ENCODE measurements at places on chromosomes 1 and 21. TPM values are rescaled to one million over a fixed set of nuclear protein-coding genes. Genes with fewer than 3 reads are reported as not detected.

Gene TMIGD3
- not detected for total RNA-seq

DNA sequence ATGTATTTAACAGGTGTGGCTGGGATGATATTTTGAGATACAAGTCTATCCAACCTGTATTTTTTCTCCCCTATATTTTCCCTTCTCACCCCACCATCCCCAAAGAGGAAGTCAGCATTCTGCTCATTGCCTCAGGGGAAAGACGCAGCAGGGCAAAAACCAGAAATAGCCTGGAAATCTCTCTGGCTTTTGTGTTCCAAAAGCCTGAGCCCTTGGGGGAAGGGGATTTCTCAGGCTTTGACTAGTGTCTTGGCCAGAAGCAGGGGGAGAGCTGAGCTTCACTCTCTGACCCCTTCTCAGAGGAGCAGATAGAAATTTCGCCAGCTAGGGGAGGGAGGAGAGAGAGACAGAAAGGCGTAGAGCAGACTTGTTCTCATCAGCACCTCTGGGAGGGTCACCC, 244.7 kb downstream of the RRAGC start:
- H3K27ac ChIP-seq: no peak overlapping the region
- H3K27me3 ChIP-seq: no peaks in the 10 kb centered on the region
- DNase-seq: no peak
- no peaks in the 10 kb centered on the region for H3K4me1 ChIP-seq

Gene KCNJ10
- not detected for total RNA-seq

- H3K27me3 ChIP-seq: no peaks in the 10 kb centered on the region
- peaks cover 9% of the 10 kb centered on the region for H3K4me1 ChIP-seq
- H3K27ac ChIP-seq: peak overlapping the region; percentile 60
- DNase-seq: no peak
- H3K36me3 ChIP-seq: no peaks in the 10 kb centered on the region
These were observed 129.5 kb downstream of the TENT5C start for GRCh38 chr1:117735045-117735992.

GRCh38 chr1:18588093-18588492, 42.6 kb upstream of the PAX7 start:
- no peaks in the 10 kb centered on the region for H3K4me1 ChIP-seq
- no peak overlapping the region for H3K4me3 ChIP-seq
- peaks cover 17% of the 10 kb centered on the region for H3K27me3 ChIP-seq
- H3K36me3 ChIP-seq: no peaks in the 10 kb centered on the region
- H3K27ac ChIP-seq: no peak overlapping the region

DNA sequence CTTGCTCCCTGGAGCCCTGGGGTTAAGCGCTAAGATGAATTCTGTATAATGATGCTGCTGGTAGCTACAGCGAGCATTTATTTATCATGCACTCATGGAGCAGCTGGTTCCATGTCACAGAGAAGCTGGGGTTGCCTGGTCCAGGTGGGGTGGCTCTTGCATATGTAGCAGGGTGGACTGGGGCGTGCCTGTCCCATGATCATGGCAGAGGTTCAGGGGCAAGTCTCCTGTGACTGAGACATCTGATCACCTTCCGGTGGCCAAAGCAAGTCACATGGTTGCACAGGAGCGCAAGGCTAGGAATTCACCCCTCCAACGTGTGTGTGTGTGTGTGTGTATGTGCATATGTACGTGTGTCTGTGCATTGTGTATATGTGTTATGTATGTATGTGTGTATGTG, 15.6 kb upstream of the KCNAB2 start:
- no peaks in the 10 kb centered on the region for H3K4me1 ChIP-seq
- no peak overlapping the region for H3K4me3 ChIP-seq
- H3K27me3 ChIP-seq: 0 out of 2 replicates have a peak, but pooled peaks cover 2% of the 10 kb centered on the region
- no peak for DNase-seq
- no peak overlapping the region for H3K27ac ChIP-seq
- no peaks in the 10 kb centered on the region for H3K36me3 ChIP-seq

DNA sequence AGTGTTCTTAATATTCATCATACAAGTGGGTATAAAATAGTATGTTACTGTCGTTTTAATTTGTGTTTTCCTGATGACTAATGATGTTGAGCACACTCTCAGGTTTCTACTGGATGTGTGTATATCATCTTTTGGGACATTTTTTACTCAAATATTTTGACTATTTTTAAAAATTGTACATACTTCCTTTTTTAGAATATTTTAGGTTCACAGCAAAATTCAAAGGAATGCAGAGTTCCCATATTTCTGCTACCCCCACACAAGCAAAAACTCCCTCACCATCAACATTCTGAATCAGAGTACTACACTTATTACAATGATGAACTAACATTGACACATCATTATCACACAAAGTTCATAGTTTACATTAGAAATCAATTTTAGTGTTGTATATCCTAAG, 114.5 kb downstream of the DPYD start:
- H3K4me3 ChIP-seq: no peak overlapping the region
- H3K27ac ChIP-seq: no peak overlapping the region
- no peaks in the 10 kb centered on the region for H3K27me3 ChIP-seq
- no peaks in the 10 kb centered on the region for H3K36me3 ChIP-seq
- DNase-seq: no peak
- H3K4me1 ChIP-seq: no peaks in the 10 kb centered on the region

- H3K27ac ChIP-seq: no peak overlapping the region
- DNase-seq: no peak
- no peak overlapping the region for H3K4me3 ChIP-seq
These were observed 131.1 kb downstream of the NFIA start for GRCh38 chr1:61213245-61214011.

DNA sequence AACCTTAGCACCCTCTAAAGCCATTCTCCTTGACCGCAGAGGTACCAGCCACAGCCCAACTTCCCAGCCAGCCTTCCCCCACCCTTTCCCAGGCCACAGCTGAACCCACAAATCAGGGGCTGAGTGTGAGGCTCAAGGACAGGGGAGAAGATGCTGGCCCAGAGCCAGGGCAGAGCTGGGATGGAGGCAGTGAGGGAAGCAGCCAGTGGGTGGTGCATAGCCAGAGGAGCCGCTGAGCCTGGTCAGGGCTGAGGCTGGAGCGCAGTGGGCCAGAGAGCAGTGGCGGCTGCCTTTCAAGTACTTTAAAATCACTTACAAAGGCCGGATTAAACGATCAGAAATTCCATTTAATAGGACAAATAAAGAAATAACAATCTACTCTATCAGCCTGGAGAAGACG, 36.3 kb downstream of the DMAP1 start:
- H3K27me3 ChIP-seq: no peaks in the 10 kb centered on the region
- no peak overlapping the region for H3K4me3 ChIP-seq
- no peak overlapping the region for H3K27ac ChIP-seq

DNA sequence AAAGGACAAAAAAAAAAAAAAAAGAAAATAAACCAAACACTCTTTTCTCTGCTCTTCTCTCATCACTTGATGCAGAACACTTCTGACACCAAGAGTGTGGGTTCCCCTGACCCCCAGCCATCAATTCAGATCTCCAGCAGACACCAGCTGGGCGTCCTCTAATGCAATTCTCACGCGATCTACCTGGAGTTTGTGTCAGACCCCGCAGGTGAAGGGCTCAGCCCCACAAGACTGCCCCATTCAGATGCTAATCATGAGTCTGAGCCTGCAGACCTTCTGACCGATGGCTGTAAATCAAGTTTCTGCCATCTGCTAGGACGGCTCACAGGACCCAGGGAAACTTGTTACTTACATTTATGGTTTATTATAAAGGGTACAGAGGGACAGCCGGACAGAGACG, 133.6 kb upstream of the C1orf174 start:
- H3K4me3 ChIP-seq: no peak overlapping the region
- no peaks in the 10 kb centered on the region for H3K4me1 ChIP-seq
- H3K27me3 ChIP-seq: no peaks in the 10 kb centered on the region
- DNase-seq: no peak
- no peak overlapping the region for H3K27ac ChIP-seq
- H3K36me3 ChIP-seq: no peaks in the 10 kb centered on the region

DNA sequence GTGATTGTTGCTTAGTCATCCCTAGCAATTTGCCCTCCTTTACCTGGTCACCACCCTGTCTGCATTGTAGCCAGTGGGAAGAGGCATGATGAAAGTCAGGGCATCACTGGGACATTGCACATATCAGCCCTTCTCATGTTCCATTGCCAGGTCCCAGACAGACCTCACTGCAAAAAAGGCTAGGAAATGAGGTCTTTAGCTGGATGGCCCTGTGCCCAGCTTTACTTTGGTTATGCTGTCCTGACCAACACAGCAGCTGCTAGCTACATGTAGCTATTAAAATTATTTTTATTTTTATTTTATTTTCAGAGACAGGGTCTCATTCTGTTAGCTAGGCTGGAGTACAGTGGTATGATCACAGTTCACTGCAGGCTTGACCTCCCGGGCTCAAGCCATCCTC, 52.9 kb downstream of the TNN start:
- no peak overlapping the region for H3K27ac ChIP-seq
- H3K4me3 ChIP-seq: no peak overlapping the region
- H3K36me3 ChIP-seq: no peaks in the 10 kb centered on the region

DNA sequence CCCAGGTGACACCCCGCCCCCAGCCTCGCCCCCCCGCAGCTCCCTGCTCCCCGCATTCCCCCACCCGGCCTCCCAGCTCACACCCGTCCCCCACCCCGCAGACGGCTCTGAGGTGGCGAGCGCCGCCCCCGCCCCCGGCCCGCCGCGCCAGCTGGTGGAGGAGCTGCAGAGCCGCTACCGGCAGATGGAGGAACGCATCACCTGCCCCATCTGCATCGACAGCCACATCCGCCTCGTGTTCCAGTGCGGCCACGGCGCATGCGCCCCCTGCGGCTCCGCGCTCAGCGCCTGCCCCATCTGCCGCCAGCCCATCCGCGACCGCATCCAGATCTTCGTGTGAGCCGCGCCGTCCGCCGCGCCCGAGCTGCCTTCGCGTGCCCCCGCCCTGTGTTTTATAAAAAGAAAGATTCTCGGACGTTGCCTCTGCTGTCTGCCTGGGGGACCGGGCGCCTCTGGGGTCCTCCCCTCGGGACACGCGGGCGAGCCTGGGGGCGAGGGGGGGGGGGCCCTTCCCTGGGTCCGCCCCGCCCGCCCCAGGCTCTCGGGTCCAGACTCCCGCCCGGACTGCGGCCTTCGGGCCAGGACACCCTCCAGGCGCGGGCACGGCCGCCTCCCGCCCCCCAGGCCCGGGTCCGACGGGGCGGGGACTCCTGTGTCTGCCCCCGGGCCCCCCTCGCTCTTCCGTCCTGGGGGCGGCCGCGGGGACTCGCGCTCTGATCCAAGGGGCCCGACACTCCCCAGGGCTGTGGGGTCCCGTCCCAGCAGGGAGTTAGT, 1.6 kb upstream of the MMP23B start:
- no peak overlapping the region for H3K27ac ChIP-seq
- no peak overlapping the region for H3K4me3 ChIP-seq
- H3K27me3 ChIP-seq: no peaks in the 10 kb centered on the region
- no peaks in the 10 kb centered on the region for H3K4me1 ChIP-seq
- no peak for DNase-seq
- 0 out of 2 replicates have a peak, but pooled peaks cover 5% of the 10 kb centered on the region for H3K36me3 ChIP-seq

- H3K27ac ChIP-seq: no peak overlapping the region
- peaks cover 19% of the 10 kb centered on the region for H3K27me3 ChIP-seq
- no peaks in the 10 kb centered on the region for H3K36me3 ChIP-seq
These were observed 273 bp downstream of the BMP8B start for GRCh38 chr1:39788426-39788757.

Gene NFYC
- 32.5 TPM for total RNA-seq

Gene CD46
- 62.1 TPM for total RNA-seq

GRCh38 chr1:87951852-87952251, 623.2 kb downstream of the LMO4 start:
- no peaks in the 10 kb centered on the region for H3K27me3 ChIP-seq
- peak; percentile 44 for DNase-seq
- no peaks in the 10 kb centered on the region for H3K36me3 ChIP-seq
- H3K4me1 ChIP-seq: peaks cover 37% of the 10 kb centered on the region
- peak overlapping the region; percentile 37 for H3K27ac ChIP-seq

Gene TINAGL1
- 14.9 TPM for total RNA-seq

GRCh38 chr1:210698661-210699060, 370.0 kb downstream of the HHAT start:
- no peak overlapping the region for H3K27ac ChIP-seq
- no peak for DNase-seq
- no peaks in the 10 kb centered on the region for H3K27me3 ChIP-seq
- H3K4me1 ChIP-seq: no peaks in the 10 kb centered on the region
- H3K4me3 ChIP-seq: no peak overlapping the region

- no peak for DNase-seq
- no peaks in the 10 kb centered on the region for H3K27me3 ChIP-seq
- peaks cover 39% of the 10 kb centered on the region for H3K4me1 ChIP-seq
- H3K4me3 ChIP-seq: peak overlapping the region; percentile 45
- H3K36me3 ChIP-seq: peaks cover 37% of the 10 kb centered on the region
These were observed 479 bp downstream of the RGS16 start for GRCh38 chr1:182603646-182604174.

DNA sequence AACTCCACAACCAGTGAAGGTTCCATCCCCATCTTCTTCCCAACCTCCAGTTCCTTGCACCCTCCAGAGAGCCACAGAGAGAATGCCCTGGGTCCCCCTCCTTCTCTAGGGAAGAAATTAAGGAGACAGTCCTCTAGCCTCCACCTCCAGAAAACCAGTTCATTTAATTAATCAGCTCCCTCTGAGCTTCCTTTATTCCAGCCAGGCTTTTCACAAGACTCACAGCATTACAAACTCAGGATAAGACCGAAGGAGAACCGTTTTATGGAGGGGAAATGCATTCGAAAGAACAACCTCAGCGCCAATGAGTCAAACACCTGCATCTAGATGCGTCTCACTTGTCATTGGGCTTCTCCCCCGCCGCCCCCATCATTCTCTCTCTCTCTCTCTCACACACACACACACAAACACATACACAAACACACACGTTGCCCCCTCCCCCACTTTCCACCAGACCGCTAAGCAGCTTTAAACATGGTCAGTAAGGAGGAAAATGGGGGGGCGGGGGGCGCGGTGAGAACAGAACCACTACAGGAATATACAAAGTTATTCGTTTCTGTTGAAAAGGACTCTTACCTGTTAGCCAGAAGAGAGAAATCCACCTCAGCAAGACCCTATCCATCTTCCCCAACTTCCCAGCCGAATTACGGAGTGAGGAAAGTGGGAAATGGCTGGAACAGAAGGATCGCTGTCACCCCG, 544 bp downstream of the ILDR2 start:
- H3K4me3 ChIP-seq: peak overlapping the region; percentile 85
- peak; percentile 19 for DNase-seq
- no peaks in the 10 kb centered on the region for H3K27me3 ChIP-seq
- H3K36me3 ChIP-seq: no peaks in the 10 kb centered on the region

Gene TRIM62
- total RNA-seq: 6.2 TPM

Gene OLIG2
- total RNA-seq: not detected

Measured in SJSA1 (cell line).